ENCODE measurements at places on chromosomes 7 and 10.

DNA sequence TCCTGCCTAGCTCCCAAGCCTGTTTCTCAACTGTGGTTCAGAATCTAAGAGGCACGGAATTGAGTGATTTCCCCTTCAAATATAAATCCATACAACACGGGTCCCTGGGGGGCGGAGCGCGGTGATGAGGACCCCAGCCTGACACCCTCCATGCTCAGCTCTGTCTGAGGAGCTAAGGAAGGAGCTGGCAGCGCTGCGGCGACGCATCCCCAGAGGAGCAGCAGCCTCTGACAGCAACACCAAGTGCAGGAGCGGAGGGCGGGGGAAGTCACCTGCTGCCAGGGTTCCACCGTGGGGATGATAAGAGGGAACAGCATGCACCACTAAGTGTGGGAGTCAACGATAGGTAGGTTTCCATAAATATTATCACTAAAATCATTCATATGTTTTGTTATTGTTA lies 72.6 kb upstream of the VWC2 start:
- H3K27ac ChIP-seq, result no peak overlapping the region
- DNase-seq, result no peak
- H3K27me3 ChIP-seq, result peaks cover 4% of the 10 kb centered on the region
- peaks cover 4% of the 10 kb centered on the region for H3K4me1 ChIP-seq
- no peaks in the 10 kb centered on the region for H3K36me3 ChIP-seq

GRCh38 chr7:123538189-123538714 lies 3.9 kb upstream of the IQUB start:
- no peak overlapping the region for H3K4me3 ChIP-seq
- H3K27me3 ChIP-seq, result peaks cover 10% of the 10 kb centered on the region

- no peak for DNase-seq
- H3K27me3 ChIP-seq, result no peaks in the 10 kb centered on the region
- peaks cover 66% of the 10 kb centered on the region for H3K36me3 ChIP-seq
- H3K4me1 ChIP-seq, result peaks cover 24% of the 10 kb centered on the region
- H3K27ac ChIP-seq, result no peak overlapping the region
- peak overlapping the region; percentile 34 for H3K4me3 ChIP-seq
These were observed 2.8 kb downstream of the RBM33 start for GRCh38 chr7:155647302-155647701.

GRCh38 chr10:20075713-20076112 lies 259.5 kb downstream of the PLXDC2 start:
- H3K27me3 ChIP-seq, result no peaks in the 10 kb centered on the region
- peaks cover 9% of the 10 kb centered on the region for H3K4me1 ChIP-seq

- H3K27me3 ChIP-seq, result no peaks in the 10 kb centered on the region
- no peak for DNase-seq
- no peak overlapping the region for H3K27ac ChIP-seq
- no peaks in the 10 kb centered on the region for H3K4me1 ChIP-seq
- no peaks in the 10 kb centered on the region for H3K36me3 ChIP-seq
These were observed 138.6 kb downstream of the ARL4A start for GRCh38 chr7:12826079-12826478.

GRCh38 chr7:40990841-40991240 lies 712.0 kb downstream of the INHBA start:
- no peaks in the 10 kb centered on the region for H3K36me3 ChIP-seq
- H3K27me3 ChIP-seq, result no peaks in the 10 kb centered on the region
- H3K4me3 ChIP-seq, result no peak overlapping the region
- no peak overlapping the region for H3K27ac ChIP-seq

DNA sequence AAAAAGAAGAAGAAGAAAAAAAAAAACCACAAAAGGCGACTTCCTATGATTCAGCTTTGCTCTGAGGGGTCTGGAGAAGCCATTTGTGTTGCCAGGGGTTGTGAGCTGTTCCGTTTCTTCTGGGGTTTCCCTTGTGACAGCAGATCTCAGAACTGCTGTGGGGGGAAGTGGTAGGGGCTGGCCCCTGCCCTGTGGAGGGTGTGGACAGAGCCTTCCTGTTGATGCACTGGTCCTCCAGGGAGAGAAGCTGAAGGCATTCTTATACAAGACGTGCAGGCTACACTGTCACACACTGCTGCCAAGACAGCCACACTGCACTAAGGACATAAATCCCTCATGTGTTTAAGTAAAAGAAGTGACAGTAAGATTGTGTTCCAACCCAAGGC lies 17.3 kb upstream of the CSGALNACT2 start:
- peaks cover 10% of the 10 kb centered on the region for H3K4me1 ChIP-seq
- H3K36me3 ChIP-seq, result no peaks in the 10 kb centered on the region

DNA sequence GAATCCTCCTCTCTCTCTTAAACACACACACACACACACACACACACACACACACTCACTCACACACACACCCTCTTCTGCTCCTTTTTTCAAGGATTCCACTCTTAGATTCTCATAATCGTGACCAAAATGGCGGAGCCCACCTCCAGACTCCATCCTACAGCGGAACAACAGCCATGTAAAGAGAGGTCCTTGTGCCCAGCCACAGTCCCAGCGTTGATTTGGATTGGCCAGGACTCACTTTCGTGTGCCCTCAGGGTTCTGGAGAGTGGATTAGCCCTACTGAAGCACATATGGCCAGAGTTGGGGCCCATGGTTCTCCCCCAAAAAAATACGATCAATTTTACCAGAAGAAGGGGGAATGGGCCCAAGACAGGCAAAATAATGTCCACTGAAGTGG lies 90.2 kb upstream of the SMNDC1 start:
- no peaks in the 10 kb centered on the region for H3K36me3 ChIP-seq
- DNase-seq, result no peak
- no peak overlapping the region for H3K4me3 ChIP-seq
- H3K27ac ChIP-seq, result no peak overlapping the region
- H3K4me1 ChIP-seq, result peaks cover 33% of the 10 kb centered on the region

- no peak overlapping the region for H3K4me3 ChIP-seq
- no peaks in the 10 kb centered on the region for H3K36me3 ChIP-seq
- H3K4me1 ChIP-seq, result peaks cover 4% of the 10 kb centered on the region
These were observed 33.1 kb upstream of the EPC1 start for GRCh38 chr10:32379950-32380551.

DNA sequence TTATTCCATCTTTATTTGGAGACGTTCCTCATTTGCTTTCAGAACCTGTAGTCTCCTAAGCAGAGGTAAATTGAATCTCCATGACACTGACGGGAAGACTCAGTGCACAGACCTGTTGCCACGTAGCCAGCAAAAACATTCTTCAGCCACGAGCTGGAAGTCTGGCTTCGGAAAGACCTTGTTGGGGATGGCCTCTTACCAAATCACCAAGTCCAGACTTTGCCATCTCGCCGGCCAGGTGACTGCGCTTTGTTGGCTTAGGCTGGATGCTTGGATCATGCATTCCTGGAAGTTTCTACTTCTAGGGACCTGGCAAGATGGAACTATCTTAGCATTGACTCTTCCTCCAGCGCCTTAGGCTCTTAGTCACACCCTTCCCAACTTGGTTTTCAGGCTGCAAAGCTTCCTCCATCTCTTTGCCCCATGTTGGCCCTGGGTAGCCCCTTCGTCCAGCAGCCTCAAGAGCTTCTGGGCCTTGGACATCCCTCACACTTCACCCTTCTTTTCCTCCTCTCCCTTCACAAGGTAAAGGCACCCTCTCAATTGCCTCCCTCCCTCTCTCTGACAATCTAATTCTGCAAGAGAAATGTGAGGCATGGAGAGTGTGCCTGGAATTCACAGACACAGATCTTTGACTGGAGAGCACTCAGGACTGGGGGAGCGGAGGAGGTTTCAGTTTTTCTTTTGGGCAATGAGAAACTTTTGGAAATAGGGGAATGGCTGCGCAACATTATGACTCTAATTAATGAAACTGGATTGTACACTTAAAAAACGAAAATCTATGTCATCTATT lies 451.9 kb upstream of the MKI67 start:
- H3K4me3 ChIP-seq, result no peak overlapping the region
- H3K36me3 ChIP-seq, result no peaks in the 10 kb centered on the region
- H3K27ac ChIP-seq, result peak overlapping the region; percentile 34
- H3K4me1 ChIP-seq, result peaks cover 49% of the 10 kb centered on the region
- peaks cover 46% of the 10 kb centered on the region for H3K27me3 ChIP-seq
- DNase-seq, result no peak

- no peak overlapping the region for H3K27ac ChIP-seq
- no peak overlapping the region for H3K4me3 ChIP-seq
- H3K27me3 ChIP-seq, result no peaks in the 10 kb centered on the region
- DNase-seq, result no peak
These were observed 20.4 kb downstream of the IGF2BP3 start for GRCh38 chr7:23449941-23450340.

GRCh38 chr10:62079885-62080559 lies 178.5 kb downstream of the ARID5B start:
- no peaks in the 10 kb centered on the region for H3K27me3 ChIP-seq
- peak overlapping the region; percentile 12 for H3K27ac ChIP-seq
- DNase-seq, result no peak
- H3K36me3 ChIP-seq, result peaks cover 16% of the 10 kb centered on the region
- no peak overlapping the region for H3K4me3 ChIP-seq

GRCh38 chr10:31808258-31809218 lies 120.1 kb downstream of the ARHGAP12 start:
- no peak overlapping the region for H3K4me3 ChIP-seq
- H3K36me3 ChIP-seq, result peaks cover 23% of the 10 kb centered on the region
- H3K27ac ChIP-seq, result peak overlapping the region; percentile 45
- H3K27me3 ChIP-seq, result no peaks in the 10 kb centered on the region

DNA sequence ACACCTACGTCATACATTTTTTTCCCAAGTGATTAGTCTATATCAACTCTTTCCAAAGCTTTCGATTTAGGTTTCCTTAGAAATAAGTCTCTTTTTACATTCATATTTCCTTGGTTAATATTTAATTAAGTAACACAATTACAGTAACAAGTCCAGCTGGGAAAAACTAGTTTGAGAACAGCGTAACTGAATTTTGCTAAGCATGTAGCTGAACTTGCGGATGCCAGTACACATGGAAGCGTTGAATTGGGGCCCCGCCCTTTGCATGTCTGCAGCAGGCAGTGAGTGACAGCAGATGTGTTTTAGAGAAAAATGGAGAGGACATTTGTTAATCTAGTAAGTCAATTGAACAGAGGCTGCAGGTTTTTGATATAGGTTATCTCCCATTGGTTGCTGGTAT lies 72.5 kb downstream of the TAF3 start:
- DNase-seq, result no peak
- H3K4me3 ChIP-seq, result no peak overlapping the region
- no peak overlapping the region for H3K27ac ChIP-seq
- H3K36me3 ChIP-seq, result no peaks in the 10 kb centered on the region
- H3K27me3 ChIP-seq, result no peaks in the 10 kb centered on the region

GRCh38 chr7:37671876-37672275 lies 11.7 kb upstream of the GPR141 start:
- no peak for DNase-seq
- H3K4me3 ChIP-seq, result no peak overlapping the region
- no peak overlapping the region for H3K27ac ChIP-seq
- no peaks in the 10 kb centered on the region for H3K36me3 ChIP-seq

DNA sequence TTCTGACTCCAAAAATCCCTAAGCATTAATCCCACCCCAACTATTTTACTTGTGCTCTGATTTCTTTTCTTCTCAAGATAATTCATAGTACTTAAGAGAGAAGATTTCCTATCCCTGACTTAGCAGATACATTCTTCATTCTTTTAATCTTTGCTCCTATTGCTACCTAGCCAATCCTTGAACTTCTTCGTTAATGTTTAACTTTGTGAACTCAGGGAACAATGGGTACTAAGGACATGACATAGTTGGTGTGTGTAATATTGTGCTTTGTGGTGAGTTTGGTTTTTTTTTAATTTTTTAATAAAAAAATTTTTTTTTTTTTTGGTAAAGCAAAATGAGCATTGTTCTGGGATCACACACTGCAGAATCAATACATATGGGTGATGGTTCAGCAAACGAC lies 166.2 kb downstream of the CHCHD3 start:
- peaks cover 4% of the 10 kb centered on the region for H3K4me1 ChIP-seq
- no peak for DNase-seq

DNA sequence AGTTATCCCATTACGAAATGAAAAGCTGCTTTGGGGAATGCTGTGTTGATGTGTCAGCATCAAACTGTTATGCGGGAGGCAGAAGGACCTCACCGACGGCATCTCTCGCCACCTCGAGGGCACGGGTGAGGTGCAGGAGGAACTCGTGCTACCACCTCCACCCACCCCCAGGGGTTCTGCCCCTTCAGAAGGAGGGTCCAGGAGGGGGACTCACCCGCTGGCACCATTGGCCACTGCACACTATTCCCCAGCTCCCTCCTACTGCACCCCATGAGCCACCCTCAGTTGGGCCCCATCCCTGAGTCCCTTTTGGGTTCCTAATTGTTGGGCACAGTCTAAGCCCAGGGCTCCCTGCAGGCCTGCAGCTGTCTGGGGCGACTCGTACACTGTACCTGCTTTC lies 236.6 kb downstream of the PTPRN2 start:
- H3K36me3 ChIP-seq, result no peaks in the 10 kb centered on the region
- DNase-seq, result peak; percentile 49
- no peak overlapping the region for H3K4me3 ChIP-seq
- H3K4me1 ChIP-seq, result peaks cover 5% of the 10 kb centered on the region

GRCh38 chr10:117568334-117568733 lies 25.8 kb downstream of the EMX2 start:
- no peaks in the 10 kb centered on the region for H3K36me3 ChIP-seq
- H3K4me3 ChIP-seq, result no peak overlapping the region
- no peak for DNase-seq
- H3K27ac ChIP-seq, result no peak overlapping the region

- H3K36me3 ChIP-seq, result no peaks in the 10 kb centered on the region
- no peak for DNase-seq
- H3K27me3 ChIP-seq, result no peaks in the 10 kb centered on the region
- H3K27ac ChIP-seq, result no peak overlapping the region
- no peak overlapping the region for H3K4me3 ChIP-seq
These were observed 314.8 kb downstream of the HPSE2 start for GRCh38 chr10:98920807-98921206.

- H3K4me1 ChIP-seq, result peaks cover 64% of the 10 kb centered on the region
- H3K36me3 ChIP-seq, result peaks cover 26% of the 10 kb centered on the region
- H3K27ac ChIP-seq, result peak overlapping the region; percentile 32
- H3K4me3 ChIP-seq, result peak overlapping the region; percentile 4
These were observed 69.5 kb downstream of the ARID5B start for GRCh38 chr10:61971003-61971325.

GRCh38 chr7:30563326-30563942 lies 31.2 kb upstream of the GARS1 start:
- DNase-seq, result no peak
- H3K4me1 ChIP-seq, result peaks cover 21% of the 10 kb centered on the region
- no peak overlapping the region for H3K27ac ChIP-seq
- H3K4me3 ChIP-seq, result no peak overlapping the region
- H3K36me3 ChIP-seq, result peaks cover 14% of the 10 kb centered on the region

- peak; percentile 45 for DNase-seq
- no peak overlapping the region for H3K27ac ChIP-seq
- no peaks in the 10 kb centered on the region for H3K27me3 ChIP-seq
- peaks cover 3% of the 10 kb centered on the region for H3K36me3 ChIP-seq
These were observed 185.5 kb downstream of the CAMK1D start for GRCh38 chr10:12534824-12535223.

DNA sequence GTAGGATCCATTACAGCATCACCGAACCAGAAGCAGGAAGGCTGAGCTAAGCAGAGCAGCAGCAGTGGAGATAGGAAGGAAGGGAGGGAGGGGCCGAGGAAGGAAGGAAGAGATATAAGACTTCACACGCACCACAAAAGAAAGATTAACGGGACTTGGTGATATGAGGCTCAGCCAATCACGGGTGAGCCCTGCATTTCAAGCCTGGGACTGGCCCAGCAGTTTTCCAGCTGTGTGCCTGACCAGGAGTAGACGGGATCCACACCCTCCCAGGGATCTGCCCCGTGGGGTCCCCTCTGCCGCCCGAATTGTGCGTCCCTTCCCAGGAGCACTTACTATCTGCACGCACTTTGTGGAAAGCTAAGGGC lies 16.2 kb downstream of the ATG9B start:
- no peak overlapping the region for H3K4me3 ChIP-seq
- H3K27me3 ChIP-seq, result peaks cover 36% of the 10 kb centered on the region
- no peak for DNase-seq
- no peak overlapping the region for H3K27ac ChIP-seq
- no peaks in the 10 kb centered on the region for H3K36me3 ChIP-seq

- peaks cover 96% of the 10 kb centered on the region for H3K27me3 ChIP-seq
- H3K36me3 ChIP-seq, result no peaks in the 10 kb centered on the region
- peak overlapping the region; percentile 53 for H3K4me3 ChIP-seq
These were observed 12.2 kb upstream of the FEZF1 start for GRCh38 chr7:122316467-122317388.

Data from type B pancreatic cell (in vitro differentiated cells).